ENCODE measurements at places on chromosomes 7 and 10.

- no peak for DNase-seq
Observed at GRCh38 chr10:78891741-78892140, 177.0 kb upstream of the ZMIZ1 start.

GRCh38 chr10:69214666-69215131 lies 5.4 kb upstream of the HKDC1 start:
- no peak for DNase-seq

GRCh38 chr10:110067960-110068770 lies 60.4 kb downstream of the ADD3 start:
- DNase-seq: no peak

DNA sequence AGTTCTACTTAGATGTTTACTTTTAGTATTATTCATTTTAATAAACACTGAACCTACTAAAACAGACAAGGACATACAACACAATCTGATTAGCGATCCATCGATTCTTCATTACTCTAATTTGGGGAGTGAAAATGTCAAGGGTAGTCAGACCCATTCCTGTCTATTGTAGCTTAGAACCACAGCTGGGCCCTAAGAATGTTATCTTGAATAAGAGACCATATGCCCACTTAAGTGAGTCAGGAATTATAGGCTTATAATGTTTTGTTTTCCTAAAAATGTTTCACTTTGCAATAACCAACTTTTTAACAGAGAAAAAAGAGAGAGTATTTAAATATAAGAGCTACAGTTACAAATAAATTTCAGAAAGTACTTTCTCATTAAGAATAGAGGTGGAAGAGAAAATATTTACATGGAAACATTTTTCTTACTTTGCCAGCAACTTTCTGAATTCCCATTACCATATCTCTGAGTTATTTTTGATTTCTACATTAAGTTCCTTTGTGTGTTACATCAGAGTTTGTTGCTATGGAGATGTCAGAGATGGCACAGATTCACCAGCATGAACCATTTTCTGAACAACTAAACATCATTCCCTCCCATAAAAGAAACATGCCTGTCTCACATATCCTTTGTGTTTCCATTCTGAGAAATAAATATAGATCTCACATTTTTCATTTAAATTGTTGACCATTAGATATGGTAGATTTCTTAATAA lies 75.4 kb upstream of the SLC13A1 start:
- DNase-seq: no peak

DNA sequence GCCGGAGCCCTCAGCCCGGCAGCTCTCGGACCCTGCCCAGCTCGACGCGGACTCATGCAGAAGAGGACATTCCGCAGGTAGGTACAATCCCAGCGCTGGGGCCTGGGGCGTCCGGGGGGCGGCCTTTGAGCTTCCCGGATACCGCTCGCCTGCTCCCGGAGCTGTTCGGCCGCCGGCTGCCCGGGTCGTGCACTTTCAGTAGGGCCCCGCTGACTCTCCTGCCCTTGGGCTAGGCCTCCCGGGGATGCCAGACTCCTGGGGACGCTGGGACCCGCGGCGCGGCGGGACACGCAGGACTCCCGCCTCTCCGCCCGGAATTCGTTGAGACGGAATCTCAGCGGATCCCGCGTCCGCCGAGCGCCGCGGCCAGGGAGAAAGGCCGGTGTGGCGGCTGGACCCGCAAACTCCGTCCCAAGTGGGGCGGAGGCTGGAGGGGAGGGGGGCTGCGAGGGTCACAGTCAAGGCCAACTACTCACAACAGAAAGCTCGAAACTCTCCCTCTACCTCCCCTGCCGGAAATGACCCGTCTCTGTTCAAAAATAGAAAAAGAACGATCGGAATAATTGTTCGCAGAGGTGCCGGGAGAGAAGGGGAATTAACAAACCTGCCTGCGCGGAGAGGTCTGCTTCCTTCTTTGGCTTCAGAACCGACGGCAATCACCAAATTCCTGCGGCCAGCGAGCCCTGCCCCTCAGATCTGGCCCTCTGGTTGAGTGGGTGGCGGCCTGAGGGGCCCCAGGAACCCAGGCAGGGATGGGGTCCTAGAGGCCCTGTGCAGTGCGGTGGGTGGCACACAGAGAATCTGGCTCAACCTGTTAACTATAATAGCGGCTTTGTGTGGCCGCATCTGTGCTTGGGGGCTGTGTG lies 9.2 kb downstream of the TLX1 start:
- DNase-seq: no peak

DNA sequence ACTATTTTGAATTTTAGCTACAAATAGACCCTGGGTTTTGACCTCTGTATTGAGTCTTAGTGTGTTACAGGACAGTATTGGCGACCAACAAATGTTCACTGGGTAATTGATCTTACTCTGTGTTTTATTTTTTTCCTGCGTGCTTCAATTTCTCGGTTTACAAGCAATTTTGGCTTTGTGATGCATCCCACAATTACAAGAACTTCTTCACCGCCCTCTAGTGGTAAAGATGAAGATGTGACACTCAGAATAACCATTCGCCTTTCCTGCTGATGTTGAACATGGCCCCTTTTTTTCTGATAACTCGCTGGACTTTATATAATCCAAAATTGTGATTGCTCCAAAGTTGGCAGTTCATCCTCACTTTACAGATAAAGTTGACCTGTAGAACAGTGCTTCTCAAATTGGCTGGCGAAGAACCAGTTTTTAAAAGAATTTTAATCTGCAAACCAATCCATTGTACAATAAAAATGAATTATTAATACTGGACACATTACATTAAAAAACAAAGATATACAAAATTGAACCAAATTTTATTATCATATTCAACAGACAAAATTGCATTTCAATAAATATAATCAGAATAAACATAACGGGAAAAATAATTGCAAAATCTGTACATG lies 20.2 kb upstream of the SMC3 start:
- no peak for DNase-seq

GRCh38 chr10:72030762-72031543 lies 57.4 kb downstream of the SPOCK2 start:
- DNase-seq: no peak

GRCh38 chr10:24209946-24210491 lies 1.1 kb downstream of the KIAA1217 start:
- no peak for DNase-seq

DNA sequence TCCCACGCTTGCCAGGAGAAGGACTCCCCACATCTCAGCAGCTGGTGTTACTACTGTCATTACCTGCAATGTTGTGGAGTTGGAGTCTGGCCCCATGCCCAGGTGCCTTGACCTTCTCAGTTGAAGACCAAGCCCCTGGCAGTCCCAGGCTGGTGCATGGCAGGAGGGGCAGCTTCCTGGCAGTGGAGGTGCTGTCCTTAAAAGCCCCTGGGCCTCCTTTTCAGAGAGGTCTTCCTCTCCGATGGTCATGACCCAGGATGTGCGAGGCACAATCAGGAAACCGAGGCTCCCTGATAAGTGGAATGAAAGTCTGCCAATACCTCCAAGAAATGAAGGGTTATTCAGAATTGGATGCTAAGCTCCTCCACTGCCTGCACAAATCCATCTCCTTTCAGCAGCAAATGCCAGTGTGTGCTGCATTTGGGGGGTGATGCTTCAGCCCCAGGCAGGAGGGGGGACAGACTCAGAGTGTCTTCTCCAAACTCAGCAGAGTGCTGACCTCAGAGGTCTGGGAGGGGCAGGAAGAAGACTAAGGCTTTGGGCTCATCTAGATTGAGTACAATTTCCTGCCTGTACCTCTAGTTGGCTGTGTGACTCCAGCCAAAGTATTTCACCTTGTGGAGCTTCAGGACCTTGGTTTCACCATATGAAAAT lies 97.0 kb upstream of the DDC start:
- no peak for DNase-seq

DNA sequence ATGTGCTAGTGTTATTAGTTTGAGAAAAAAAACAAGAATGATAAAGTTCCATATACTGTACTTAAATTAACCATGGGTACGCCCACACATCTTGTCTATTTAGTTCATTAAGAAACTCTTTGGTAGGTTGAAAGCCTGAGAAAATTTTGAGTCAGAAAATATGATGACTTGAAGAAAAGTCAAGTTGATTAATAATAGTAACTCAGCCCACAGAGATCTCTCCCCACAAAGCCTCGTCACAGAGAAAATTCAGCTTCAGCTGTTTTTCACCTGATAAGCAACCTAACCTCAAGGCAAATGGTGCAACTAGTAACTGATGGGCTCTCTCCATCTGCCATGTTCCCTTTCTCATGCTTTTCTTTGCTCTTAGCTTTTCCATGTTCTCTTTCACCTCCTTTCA lies 1021.6 kb downstream of the GATA3 start:
- no peak for DNase-seq

DNA sequence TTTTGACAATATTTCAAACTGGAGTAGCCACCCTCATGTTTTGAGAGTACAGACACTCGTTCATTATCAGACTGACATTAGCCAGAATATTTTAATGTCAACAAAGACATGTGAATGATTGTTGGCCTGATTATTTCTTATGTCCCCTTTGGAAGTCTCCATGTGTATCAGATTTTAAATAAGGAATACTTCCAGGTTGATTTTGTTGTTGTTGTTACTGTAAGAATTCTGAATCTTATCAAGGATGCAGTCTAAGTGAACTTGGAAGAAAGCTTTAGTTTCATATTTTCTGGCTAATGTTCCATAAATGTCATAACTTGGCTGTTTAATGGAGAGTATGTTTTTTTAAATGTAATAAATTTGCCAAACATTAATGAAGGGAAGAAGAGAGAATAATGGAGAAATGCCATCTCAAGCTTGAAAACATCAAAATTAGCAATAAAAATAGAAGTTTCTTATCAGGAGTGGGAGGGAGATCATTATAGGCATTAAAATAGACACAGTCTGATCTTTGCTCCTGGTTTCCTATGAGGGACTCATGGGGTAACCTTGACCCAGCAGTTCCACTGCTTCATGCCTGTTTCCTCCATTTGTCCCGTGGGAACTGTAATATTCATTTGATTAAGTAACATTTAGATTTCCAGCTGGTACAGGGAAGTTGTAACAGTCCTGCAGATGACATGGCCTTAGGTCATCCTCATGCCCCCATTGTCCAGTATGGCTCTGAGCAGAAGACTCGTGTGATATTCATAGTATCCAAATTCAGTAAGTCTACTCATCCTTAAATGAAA lies 122.4 kb upstream of the KIAA1217 start:
- DNase-seq: no peak

DNA sequence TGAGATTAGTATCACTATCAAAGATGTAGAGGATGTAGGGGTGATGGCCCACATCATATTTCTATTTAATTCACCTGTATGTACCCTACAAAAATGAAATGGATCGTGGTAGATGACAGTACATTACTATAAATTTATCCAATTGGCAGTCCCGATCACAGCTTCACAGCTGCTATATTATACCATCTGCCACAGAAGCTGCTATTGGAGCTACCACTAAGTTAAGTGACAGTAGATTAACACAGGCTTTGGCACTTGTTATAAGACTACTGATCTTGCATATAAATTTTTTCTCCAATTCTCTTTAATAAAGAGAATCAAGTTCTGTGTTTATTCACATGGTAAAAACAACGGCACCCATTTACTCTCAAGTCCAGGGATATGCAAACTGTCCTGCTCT lies 24.9 kb upstream of the MAGI2 start:
- DNase-seq: no peak

DNA sequence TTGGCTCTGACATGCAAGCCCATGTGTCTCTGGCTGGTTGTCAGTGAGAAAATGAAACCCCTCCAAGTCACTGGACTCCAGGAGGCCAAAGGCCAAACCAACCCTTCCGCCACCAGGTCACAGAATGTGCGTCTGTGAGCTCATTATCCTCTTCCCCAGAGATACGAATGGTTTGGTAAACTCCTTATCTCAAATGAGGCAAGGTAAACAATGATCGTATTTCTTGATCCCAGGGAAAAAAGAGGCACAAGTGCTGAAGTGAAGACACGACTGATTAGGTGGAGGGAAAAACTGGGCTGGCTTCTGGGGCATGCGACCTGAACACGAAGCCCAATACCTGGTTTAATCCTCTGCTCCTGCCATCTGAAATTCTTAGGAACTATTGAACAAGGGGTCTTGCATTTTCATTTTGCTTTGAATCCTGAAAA lies 70.6 kb upstream of the ARID5B start:
- no peak for DNase-seq

DNA sequence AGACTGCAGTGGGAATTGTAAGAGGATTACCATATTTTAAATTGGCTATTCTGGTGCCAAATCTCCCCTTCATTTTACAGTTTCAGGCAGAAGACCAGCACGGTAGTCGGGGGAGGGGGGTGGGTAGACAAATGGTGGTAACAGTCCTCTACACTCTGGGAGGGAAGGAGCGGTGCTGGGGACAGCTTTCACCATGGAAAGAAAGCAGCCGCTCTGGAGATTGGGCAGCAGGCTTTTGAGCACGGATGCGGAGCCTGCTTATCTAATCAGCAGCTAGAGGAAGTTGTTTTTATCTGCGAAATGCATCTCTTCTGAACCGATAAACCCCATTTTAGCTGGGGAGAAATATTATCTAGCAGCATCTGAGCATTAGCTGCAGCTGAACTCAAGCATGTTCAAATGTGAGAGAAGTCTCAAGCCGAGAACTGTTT lies 28.7 kb downstream of the IKZF1 start:
- DNase-seq: no peak

DNA sequence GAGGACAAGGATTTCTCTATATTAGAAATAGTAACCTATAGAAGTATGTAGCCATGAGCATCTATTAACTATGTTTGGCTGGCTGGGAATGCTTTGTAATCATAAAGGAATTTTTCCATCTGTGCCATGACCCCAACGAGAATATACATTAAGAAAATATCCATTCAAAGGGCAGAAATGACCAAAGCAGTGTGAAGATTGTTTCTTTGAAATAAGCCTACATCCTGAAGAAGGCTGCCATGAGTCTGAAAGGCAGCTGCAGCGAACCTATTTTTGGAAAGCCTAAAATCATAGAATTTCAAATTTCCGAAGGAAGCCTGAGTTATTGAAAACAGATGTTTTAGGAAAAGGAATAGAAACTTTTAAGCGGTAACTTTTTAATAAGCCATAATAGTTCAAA lies 244.2 kb upstream of the FOXK1 start:
- DNase-seq: no peak

GRCh38 chr7:139982927-139983920 lies 79.5 kb downstream of the PARP12 start:
- no peak for DNase-seq

GRCh38 chr7:127349881-127350280 lies 42.6 kb downstream of the ZNF800 start:
- no peak for DNase-seq

DNA sequence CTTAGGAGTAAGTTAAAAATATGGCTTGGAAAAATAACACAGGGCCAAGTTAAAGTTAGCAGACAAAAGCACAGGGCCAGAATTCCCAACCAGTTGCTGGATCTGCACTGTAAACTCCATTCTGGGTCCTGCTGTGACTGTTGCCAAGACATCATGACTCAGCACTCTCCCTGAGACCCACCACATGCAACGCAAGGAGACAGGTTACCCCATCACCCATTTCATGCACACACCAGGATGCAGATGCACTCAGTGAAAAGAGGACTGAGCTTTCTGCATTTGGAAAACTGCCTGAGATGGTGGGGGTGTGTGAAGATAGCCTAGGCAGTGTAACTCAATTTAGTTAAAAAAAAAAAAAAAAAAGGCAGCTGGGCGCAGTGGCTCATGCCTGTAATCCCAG lies 97.6 kb upstream of the ZNF438 start:
- peak; percentile 87 for DNase-seq

- no peak for DNase-seq
Observed at GRCh38 chr7:69062020-69062765, 536.1 kb upstream of the AUTS2 start.
